Right atrium auricular region (tissue), 2 donors: ENCODE measurements at places on chromosomes 6 and 20. TPM values are rescaled to one million over a fixed set of nuclear protein-coding genes. Genes with fewer than 3 reads are reported as not detected.

COL9A1 gene
- total RNA-seq = 0.33 TPM

ACTL10 gene
- 0.33 TPM for total RNA-seq

NKX2-4 gene
- total RNA-seq = not detected

PTK6 gene
- total RNA-seq = not detected

CNKSR3 gene
- 11.5 TPM for total RNA-seq

DDO gene
- 13.7 TPM for total RNA-seq

GPR6 gene
- total RNA-seq = not detected

TSBP1 gene
- total RNA-seq = not detected
